Esophagus muscularis mucosa (tissue), 4 donors: ENCODE measurements at places on chromosomes 4 and X. TPM values are rescaled to one million over a fixed set of nuclear protein-coding genes. Genes with fewer than 3 reads are reported as not detected.

Gene SH2D1A
- total RNA-seq: 5.4 TPM

Gene RHOXF2B
- not detected for total RNA-seq

Gene P2RY8
- total RNA-seq: 2.2 TPM

Gene FAT1
- 170 TPM for total RNA-seq

Gene CSAG3
- total RNA-seq: not detected

Gene PDCL2
- total RNA-seq: not detected

Gene MAP9
- 9.4 TPM for total RNA-seq

Gene ADH1A
- total RNA-seq: 0.99 TPM

DNA sequence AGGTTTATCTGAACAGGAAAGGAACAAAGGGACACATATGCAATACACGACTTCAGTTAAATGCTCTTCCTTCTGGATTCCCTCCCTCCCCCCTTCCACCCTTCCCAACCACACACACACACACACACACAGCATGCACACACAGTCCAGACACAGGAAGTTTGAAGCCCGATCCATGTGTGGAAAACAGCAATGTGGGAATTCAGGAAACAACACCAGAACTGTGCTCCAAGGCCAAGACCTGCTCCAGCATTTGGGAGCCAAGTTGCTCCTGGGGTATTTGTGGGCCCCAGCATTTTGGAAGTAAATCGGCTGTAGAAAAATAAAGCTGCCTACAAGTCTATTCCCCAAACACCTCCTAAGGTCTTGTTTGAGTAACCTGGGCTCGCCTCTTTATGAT is 5.6 kb upstream of the AMOT start:
- no peaks in the 10 kb centered on the region for H3K36me3 ChIP-seq
- DNase-seq: no peak
- no peaks in the 10 kb centered on the region for H3K27me3 ChIP-seq
- no peak overlapping the region for H3K4me3 ChIP-seq

DNA sequence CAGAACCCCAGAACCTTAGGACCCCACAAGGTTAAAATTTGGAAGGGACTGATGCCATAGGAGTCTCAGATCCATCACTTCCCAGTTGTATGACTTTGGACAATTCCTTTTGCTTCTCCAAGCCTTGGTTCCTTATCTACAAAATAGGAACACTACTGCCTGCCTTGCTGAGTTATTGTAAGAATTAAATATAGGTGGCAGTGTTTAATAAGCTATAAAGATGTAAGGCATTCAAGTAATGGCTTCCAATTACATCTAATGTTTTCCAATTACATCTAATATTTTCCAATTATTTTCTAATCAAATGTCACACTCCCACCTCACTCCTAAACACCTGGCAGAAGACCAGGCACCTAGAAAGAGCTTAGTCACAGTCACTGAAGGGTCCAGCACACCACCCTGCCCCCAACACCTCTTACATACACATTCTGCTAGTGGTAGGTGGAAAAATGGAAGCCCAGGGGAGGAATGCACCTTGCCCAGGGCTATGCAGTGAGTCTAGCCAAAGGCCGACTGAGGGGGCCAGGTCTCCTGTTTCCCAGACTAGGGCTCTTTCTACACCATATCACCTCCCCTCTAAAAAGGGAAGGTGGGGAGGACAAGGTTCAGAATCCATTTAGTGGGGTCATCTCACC is 24.5 kb upstream of the KDM5C start:
- H3K4me3 ChIP-seq: no peak overlapping the region
- no peaks in the 10 kb centered on the region for H3K27me3 ChIP-seq
- H3K27ac ChIP-seq: no peak overlapping the region
- H3K4me1 ChIP-seq: no peaks in the 10 kb centered on the region

- no peaks in the 10 kb centered on the region for H3K27me3 ChIP-seq
- no peaks in the 10 kb centered on the region for H3K36me3 ChIP-seq
- DNase-seq: no peak
- H3K4me3 ChIP-seq: peak overlapping the region; percentile 66
- H3K27ac ChIP-seq: peak overlapping the region; percentile 80
Measured at GRCh38 chrX:118117741-118118140, 1.1 kb upstream of the KLHL13 start.

DNA sequence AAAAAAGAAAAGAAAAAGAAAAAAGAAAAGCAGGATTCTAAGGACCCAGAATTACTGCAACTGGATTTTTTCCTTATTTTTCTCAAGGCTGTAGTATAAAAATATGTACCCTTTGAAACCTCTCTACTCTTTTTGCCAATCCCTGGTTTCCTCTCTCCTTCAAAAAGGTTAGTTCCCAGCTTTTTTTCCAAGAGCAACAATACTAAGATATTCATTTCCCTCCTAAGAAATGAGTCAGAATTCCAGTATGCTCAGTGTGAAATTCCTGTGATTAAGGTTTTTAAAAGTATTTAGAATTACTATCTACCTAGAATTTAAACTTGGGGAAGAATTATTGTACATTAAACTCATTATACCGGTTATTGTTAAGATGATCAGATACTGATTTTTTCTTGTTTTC is 22.0 kb downstream of the SMIM14 start:
- H3K4me1 ChIP-seq: peaks cover 62% of the 10 kb centered on the region
- no peaks in the 10 kb centered on the region for H3K27me3 ChIP-seq
- H3K36me3 ChIP-seq: no peaks in the 10 kb centered on the region
- peak overlapping the region; percentile 31 for H3K27ac ChIP-seq
- no peak overlapping the region for H3K4me3 ChIP-seq

- no peak for DNase-seq
- peaks cover 74% of the 10 kb centered on the region for H3K4me1 ChIP-seq
- H3K4me3 ChIP-seq: peak overlapping the region; percentile 97
- H3K36me3 ChIP-seq: peaks cover 51% of the 10 kb centered on the region
Measured at GRCh38 chrX:1390621-1391369, 1.1 kb downstream of the SLC25A6 start.

GRCh38 chr4:156190615-156191014 is 236.9 kb upstream of the CTSO start:
- H3K36me3 ChIP-seq: no peaks in the 10 kb centered on the region
- H3K27me3 ChIP-seq: no peaks in the 10 kb centered on the region
- H3K27ac ChIP-seq: no peak overlapping the region
- no peak overlapping the region for H3K4me3 ChIP-seq

DNA sequence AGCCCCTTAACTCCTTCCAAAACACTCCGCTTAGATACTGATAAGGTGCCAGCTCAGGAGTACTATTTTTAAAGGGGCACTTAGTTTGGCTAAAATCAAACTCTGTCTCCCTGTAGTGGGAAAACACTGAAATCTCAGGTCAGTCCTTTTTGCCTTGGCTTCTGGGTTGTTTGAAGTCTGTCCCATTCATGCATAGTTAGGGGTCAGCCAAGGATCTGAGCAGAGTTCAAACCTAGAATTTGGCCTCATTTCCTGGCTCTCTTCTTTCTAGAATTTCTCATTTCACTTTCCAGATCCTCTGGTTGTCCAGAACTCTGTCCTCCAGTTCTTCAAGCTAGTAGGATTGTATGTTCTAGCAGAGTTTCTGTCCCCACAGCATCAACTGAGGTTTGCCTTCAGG is 31.5 kb downstream of the NAT8L start:
- no peaks in the 10 kb centered on the region for H3K4me1 ChIP-seq
- no peak for DNase-seq
- peaks cover 2% of the 10 kb centered on the region for H3K36me3 ChIP-seq
- no peak overlapping the region for H3K4me3 ChIP-seq

GRCh38 chr4:156945532-156945931 is 26.1 kb downstream of the PDGFC start:
- H3K36me3 ChIP-seq: no peaks in the 10 kb centered on the region
- peak overlapping the region; percentile 3 for H3K4me3 ChIP-seq
- H3K4me1 ChIP-seq: peaks cover 85% of the 10 kb centered on the region
- H3K27ac ChIP-seq: peak overlapping the region; percentile 79

GRCh38 chr4:135497563-135498152 is 1296.1 kb upstream of the PABPC4L start:
- no peaks in the 10 kb centered on the region for H3K27me3 ChIP-seq
- DNase-seq: no peak
- no peaks in the 10 kb centered on the region for H3K4me1 ChIP-seq

DNA sequence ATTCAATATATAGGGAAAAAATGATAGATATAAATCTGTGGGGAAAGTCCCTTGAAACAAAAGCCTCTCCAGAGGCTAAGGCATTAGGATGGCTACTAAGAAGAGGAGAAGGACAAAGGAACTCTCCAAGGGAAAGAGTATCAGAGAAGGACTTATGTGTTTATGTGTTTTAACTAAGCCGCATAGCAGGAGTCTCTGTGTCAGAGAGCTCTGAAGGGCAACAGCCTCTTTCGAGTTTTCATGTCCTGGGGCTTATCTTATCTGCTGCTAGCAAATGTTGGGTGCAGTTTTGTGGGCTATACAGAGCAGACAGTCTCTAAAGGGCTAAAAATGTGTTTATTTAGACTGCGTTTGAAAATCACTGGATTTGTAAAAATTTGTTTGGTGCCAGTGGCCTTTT is 1145.6 kb upstream of the DIAPH2 start:
- no peak for DNase-seq
- H3K27me3 ChIP-seq: no peaks in the 10 kb centered on the region
- H3K4me3 ChIP-seq: no peak overlapping the region
- no peak overlapping the region for H3K27ac ChIP-seq
- H3K4me1 ChIP-seq: no peaks in the 10 kb centered on the region

DNA sequence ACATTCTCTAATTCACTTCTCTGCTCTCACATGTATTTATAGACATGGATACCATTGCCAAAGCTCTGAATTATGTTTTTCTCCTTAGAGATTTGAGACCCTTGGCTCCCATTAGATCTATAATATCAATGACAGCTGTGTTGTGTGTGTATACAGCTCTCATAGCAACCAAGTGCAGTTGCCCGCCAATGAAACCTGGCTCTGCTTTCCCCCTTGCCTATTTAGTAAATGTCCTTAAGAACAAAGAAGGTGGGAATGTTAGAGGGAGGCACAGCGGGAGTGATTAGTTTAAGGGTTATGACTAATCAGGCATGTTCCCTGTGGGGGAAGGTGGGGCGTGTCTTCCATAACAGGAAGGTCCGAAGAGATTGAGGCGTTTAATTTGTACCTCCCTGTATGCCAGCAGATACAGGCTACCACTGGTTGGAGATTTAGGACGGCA is 100.5 kb upstream of the TBC1D9 start:
- no peaks in the 10 kb centered on the region for H3K36me3 ChIP-seq
- peaks cover 3% of the 10 kb centered on the region for H3K4me1 ChIP-seq
- DNase-seq: no peak
- no peaks in the 10 kb centered on the region for H3K27me3 ChIP-seq
- H3K27ac ChIP-seq: peak overlapping the region; percentile 75

DNA sequence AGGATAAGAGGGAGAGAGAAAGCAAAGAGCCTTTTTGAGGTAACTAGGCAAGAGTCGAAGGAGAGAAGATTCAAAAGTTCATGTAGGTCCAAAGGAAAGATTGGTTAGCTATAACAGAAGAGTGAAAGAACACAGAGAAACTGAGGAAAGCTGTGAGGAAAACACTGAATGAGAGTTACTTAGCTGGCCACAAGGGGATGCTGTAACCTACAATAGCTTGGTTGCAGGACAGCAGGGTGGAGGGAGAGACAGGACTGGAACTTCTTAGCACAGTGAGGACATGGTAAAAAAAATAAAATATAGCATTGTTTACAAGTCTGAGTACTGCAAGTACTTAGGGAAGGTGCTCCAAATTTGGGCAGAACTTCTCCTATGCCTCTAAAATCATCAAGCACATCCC is 48.3 kb downstream of the RAI2 start:
- no peaks in the 10 kb centered on the region for H3K27me3 ChIP-seq
- no peak overlapping the region for H3K27ac ChIP-seq
- DNase-seq: no peak
- H3K4me1 ChIP-seq: peaks cover 21% of the 10 kb centered on the region

DNA sequence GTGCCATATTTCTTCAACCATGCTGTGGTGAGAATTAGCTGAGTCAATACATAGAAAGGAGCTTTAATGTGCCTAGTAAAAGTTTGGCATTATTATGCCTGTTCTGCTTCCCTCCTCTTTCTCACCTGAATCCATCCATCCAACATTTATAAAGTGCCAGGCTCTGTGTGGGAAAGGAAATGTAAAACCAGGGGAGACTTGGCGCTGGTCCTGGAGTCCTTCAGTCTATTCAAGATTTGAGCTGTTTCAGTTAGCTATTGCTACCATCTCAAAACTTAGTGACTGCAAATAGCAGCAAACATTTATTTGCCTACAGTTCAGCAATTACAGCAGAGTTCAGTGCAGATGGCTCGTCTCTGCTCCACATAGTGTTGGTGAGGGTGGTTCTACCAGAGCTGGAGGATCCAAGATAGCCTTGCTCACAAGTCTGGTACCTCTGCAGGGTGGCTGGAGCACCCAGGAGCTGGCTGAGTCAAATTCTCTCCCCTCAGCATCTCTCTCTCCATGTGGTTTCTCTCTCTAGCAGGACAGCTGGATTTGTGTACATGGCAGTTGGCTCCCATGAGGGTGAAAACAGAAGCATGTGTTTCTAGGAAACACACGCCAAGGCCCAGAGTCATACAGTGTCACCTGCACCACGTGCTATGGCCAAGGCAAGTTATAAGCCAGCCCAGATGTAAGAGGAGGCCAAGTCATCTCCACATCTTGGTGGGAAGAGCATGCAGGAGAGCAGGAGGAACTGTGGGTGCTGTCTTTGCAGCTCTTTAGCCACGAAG is 77.3 kb downstream of the FHDC1 start:
- H3K4me3 ChIP-seq: no peak overlapping the region
- no peaks in the 10 kb centered on the region for H3K36me3 ChIP-seq
- no peak overlapping the region for H3K27ac ChIP-seq
- DNase-seq: no peak
- no peaks in the 10 kb centered on the region for H3K27me3 ChIP-seq
- no peaks in the 10 kb centered on the region for H3K4me1 ChIP-seq

DNA sequence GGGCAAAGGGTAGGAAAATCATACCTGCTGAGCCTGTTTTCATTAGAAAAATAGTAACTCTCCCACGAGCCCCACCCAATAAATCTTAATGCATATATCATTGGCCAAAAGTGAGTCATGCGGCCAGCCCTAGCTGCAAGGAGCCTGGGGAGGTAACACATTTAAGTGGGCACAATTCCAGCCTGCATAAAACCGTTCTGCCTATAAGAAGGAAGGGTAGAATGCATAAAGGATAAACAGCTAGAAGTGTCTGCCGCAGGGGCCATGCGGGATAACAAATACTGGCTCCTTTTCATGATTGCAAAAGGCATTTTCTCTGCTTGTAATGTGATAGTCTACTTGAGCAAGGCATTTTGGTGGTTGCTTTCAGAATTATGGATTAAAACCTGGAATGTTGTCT is 37.1 kb downstream of the EFHC2 start:
- H3K4me3 ChIP-seq: no peak overlapping the region
- no peaks in the 10 kb centered on the region for H3K36me3 ChIP-seq
- H3K4me1 ChIP-seq: no peaks in the 10 kb centered on the region
- no peak for DNase-seq

DNA sequence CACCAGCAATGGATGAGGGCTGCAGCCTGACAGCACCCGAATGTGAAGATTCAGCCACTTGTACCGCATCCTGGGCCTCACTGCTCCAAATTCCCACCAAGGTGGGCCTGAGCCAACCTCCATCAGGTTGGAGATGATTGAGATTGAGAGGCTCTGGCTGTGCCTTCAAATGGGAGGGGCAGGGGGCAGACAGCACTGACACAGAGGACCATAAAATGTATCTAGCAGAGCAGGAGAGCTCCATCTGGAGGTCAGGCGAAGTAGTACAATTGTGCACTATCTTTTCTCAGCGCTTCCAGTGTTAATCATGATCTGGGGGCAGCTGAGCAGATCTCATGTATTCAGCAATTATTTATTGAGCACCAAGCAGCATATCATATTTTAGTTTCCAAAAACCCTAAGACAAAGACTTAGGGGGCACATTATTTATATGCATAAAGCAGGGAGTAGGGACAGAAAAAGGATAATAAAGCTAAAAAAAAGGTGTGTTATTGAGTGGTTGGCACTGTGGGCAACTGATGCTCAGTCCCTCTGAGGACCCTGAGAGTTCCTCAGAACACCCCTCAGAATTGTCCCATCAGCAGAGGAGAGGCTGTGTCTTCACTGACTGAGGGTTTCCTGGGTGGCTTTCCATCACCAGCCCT is 31.6 kb upstream of the C1QTNF7 start:
- peaks cover 12% of the 10 kb centered on the region for H3K4me1 ChIP-seq
- H3K4me3 ChIP-seq: no peak overlapping the region
- H3K27ac ChIP-seq: no peak overlapping the region
- no peaks in the 10 kb centered on the region for H3K27me3 ChIP-seq
- H3K36me3 ChIP-seq: no peaks in the 10 kb centered on the region
